ENCODE measurements at places on chromosomes 5 and 9.

DNA sequence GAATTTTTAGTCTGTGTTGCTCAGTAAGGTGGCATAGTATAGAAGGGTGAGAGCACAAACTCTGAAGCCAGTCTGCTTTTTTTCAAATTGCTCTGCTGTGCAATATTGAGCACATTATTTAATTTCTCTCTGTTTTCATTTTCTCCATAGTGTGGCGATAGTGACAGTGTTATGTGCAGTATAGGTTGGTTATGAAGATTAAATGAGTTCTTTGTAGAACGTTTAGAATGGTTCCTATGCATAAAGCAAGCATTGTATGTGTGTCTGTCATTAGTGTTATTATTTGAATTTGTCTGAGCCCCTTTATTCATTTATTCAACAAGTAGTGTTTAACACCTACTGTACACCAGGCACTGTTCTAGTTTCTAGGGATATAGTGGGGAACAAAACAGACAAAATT lies 9.2 kb downstream of the PRR16 start:
- DNase-seq = no peak

DNA sequence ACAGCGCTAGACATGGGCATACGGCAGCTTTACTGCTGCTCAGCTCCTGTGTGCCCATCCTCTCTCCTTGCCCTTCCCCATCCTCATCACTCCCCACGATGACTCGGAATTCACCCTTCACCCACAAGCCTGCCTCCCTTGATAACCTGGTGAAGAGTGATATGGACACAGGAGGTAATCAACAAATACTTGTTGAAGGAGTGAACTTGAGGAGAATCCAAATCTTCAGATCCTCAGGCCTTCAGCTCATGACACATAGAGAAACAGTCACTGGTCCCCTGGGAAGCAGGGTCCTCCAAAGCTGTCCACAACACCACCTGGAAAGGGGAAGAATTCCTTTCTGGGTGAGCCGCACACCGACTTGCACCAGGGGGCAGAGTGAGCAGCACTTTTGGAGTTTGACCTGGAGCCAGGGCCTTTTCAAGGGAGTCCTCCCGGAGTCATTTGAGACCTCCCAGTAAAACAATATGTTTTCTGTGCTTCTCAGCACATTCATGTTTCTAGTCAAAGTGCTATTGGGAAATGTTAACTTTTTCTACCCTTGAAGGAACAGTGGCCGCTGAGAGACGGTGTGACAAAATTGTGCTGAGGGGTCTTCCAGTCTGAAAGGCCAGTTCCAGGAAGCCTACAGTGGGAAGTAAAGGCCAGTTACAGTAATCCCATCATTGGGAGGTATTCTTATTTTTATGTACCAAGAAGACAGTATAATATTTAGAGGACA lies 332.3 kb downstream of the CWC27 start:
- DNase-seq = peak; percentile 71

- DNase-seq = no peak
These were observed 65.2 kb downstream of the TMEM167A start for GRCh38 chr5:83011985-83012384.

DNA sequence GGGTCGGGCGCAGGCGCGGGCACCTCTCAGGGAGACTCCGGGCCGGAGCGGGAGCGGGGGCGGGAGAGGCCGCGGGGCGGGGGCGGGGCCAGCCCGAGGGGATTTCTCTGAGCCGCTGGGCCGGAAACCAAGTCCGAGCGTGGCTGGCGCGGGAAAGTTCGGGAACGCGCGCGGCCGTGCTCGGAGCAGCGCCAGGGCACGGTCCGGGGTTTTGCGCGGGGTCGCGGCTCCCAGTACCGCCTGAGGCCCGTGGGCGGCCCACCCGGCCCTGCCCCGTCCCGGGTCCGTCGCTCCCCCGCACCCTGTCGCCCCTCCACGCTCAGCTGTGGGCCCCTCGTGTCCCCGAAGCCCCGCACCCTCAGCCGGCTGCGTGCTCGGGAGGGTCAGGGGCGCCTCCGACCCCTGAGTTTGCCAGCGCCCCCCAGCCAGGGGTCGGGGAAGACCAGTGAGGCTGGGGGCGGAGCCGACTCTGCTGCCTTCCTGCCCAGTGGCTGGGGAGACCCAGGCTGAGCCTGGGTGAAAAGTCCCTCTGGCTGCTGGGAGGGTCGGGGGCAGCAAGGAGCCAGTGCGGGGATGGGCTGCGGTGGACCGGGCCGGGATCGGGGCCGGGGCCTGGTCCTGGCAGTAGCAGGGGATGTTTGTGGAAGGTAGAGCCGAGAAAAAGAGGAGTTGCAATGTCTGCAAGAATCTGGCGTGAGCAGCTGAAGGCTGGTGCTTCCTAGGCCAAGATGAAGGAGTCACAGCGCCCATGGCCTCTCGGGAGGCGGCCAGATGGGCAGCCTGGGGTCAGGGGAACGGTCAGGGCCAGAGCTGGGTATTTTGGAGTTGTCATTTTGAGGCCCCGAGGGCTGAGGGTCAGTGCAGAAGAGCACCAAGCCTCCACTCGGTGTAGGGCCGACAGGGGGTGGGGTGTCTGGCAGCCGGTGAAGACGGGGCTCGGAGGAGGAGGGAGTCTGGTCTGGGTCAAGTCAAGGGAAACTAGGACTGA lies 588 bp downstream of the TRAF2 start:
- no peak for DNase-seq

- no peak for DNase-seq
These were observed 96.9 kb downstream of the OLFM1 start for GRCh38 chr9:135184181-135185053.

DNA sequence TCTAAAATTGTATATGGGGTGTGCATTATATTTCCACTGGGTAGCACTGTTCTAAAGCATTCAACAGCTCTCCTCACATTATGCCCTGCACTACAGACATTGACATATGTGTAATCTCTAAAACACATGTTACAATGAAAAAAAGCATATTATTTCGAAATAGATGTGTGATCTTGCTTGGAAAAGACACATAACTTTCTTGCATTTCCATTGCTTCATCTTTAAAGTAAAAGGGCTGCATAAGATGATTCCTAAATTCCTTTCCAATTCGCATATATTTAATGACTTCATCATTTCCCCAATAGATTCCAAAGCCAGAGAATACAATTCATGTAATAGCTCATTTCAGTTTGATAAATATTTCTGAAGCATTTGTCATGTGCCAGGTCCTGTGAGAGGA lies 566.9 kb downstream of the PDE4D start:
- DNase-seq = no peak

- no peak for DNase-seq
These were observed 173.4 kb downstream of the ZNF462 start for GRCh38 chr9:107036367-107036766.

DNA sequence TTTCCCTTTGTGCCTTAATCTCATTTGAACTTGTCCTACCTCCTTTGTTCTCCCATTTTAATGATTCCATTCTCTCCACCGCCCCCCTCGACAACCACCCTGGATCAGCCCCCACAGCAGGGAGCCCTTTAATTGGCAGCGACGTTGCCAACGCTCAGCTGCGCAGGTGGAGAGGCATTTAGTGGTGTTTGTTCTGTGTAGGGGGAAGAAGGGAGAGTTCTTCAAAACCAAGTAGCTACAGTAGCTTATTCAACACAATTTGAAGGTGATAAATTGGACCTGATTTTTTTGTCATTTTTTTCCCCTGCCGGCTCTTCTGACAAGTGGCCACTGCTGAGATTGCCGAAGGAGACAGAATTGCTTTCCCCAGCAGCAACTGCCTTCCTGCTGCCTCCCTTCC lies 499.1 kb downstream of the CDK5RAP2 start:
- DNase-seq = no peak

DNA sequence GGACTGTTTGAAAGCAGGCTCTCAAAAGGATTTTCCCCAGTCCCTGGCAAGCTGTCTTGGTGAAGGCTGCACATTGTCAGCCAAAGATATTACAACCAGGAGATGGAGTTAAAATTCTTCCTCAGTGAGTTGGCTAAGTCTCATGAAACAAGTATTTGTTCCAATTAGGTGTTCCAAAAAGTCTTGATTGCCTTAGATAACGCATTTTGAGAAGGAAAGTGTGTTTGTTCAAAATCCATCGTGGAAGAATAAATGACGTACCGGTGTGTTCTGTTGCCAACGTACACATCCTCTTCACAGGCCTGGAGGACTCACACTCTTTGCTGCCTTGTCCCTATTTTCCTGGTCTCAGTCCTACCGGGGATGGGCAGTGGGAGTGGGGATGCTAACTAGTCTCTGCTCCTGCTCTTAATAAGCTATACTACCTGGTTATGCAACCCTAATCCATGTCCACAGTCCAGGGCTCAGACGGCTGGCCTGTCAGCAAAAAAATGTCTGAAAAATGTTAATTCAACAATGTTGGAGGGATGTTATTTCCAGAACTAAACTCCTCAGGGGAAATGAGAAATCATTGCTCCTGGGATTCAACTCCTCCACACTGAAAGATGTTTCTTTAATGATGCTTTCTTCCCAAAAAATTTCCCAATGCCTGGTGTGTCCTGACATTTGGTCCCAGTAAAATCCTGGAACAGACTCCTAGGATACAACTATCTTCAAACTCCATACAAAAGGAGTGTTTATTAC lies 175.3 kb upstream of the KLF9 start:
- DNase-seq = no peak

Data from epithelial cell of esophagus (primary cell).